Head of caudate nucleus (tissue), 42 donors: ENCODE measurements at places on chromosomes 12 and 14.
A peak's percentile ranks its signal among the peaks of the same experiment; 100 is the strongest.

DNA sequence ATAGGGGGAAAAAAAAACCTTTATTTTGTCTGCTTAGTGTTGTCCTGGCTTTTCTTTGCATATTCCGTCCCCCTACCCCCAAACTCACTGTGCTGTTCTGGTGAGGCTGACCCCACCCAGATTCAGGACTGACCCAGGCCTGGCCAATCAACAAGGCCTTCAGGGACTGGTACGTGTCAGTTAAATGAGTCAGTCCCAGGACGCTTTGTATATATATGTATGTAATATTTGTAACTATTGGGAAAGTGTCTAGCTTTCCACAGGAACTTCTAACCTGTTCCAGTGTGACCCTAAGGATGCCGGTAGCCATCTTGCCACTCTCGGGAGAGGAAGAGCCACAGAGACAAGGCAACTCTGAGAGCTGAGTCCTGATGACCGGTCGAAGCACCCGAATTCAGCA is 107.4 kb downstream of the VCPKMT start:
- no peak for DNase-seq

DNA sequence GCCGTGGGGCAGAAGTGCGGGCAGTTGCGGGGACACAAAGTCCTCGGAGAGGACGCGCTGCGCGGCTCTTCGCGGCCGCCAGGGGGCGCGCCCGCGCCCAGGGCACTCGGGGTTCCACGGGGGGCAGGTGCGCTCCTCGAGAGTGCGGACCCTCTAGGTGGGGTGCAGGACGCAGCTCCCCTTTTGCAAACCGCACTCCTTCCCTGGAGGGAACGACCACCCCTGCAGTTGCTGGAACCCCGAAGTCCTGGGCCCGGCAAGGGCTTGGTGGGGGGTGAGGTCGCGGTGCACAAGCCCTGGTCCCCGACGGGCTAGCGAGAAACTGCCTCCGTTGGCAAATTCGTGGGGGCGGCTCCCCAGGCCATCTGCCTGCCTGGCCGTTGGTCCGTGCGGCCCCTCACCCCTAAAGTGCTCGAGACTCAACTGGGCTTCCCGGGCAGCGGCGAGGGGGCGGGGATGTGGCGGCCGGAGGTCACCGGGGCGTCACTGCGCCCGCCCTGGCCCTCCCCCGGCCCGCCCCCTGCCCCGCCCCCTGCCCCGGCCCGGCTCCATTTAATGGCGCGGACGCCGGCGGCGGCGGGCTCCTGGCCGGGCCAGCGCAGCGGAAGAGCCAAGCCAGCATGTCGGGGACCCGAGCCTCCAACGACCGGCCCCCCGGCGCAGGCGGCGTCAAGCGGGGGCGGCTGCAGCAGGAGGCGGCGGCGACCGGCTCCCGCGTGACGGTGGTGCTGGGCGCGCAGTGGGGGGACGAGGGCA is at the start of gene ADSS1:
Gene ADSS1, plus strand, starts transcription at position 579 of the 756 bp plus-strand sequence. Its CDS starts 42 bp downstream, at position 621.
- peak; percentile 51 for DNase-seq

- no peak for DNase-seq
Observed at GRCh38 chr12:10620078-10620779, 6.8 kb upstream of the MAGOHB start.

DNA sequence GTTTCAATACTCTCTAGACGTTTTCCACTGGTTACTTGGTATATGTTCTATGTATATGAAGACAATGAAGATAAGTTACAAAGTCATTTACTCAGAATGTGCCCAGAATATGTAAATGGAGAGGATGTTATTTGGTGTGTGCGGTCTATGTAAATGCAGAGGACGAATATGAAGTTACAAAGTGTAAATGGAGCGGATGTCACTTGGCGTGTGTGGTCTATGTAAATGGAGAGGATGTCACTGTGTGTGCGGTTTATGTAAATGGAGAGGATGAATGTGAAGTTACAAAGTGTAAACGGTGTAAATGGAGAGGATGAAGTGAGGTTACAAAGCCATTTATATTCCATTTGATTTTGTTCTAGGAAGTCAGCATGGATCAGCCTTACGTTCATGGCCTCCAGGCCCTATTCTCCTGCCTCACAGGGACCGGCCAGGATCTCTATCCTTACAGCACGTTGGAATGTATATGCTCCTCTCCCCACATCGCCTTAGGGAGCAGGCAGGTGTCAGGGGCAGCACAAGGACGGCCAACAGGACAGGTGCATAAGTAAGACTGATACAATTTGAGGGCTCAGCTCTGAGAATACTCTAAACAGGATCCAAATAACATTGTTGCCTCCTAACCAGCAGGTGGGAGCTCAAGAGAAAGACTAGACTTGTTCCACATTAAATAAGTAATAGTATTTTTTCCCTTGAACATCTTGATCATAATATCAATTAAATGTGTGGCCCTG is 42.4 kb downstream of the GLRX5 start:
- DNase-seq: no peak

DNA sequence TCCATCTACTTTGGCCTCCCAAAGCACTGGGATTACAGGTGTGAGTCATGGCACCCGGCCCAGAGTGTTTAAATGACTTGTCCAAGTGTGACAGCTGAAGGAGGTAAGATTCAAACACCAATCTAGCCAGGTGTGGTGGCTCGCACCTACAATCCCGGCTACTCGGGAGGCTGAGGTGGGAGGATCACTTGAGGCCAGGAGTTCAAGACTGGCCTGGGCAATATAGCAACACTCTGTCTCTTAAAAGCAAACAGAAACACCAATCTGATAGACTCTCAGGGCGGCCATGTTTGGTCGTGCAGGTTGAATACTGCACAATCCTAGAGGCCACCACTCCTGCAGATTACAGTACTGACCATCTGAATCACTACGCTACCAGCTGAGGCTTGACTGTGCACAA is 68.7 kb downstream of the RBM19 start:
- no peak for DNase-seq

DNA sequence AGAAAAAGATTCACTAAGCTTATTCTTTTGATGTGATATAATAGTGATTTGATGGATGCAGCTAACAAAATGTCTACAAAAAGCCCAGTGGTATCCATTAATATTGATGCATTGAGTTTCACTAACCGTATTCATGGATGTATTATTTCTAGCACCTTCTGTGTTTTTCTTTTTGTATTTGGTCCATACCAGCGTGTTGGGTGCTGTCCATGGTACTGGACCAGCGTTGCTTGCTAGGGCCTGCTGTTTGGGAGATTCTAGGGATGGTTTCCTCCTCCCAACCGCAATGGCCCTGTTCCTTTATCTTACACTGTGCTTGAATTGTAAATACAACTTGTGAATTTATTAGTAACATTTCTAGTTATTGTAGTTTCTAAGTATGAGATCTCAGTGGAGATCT is 31.7 kb downstream of the ANO4 start:
- DNase-seq: peak; percentile 16

- no peak for DNase-seq
Observed at GRCh38 chr12:116922194-116922897, 11.6 kb downstream of the FBXW8 start.

DNA sequence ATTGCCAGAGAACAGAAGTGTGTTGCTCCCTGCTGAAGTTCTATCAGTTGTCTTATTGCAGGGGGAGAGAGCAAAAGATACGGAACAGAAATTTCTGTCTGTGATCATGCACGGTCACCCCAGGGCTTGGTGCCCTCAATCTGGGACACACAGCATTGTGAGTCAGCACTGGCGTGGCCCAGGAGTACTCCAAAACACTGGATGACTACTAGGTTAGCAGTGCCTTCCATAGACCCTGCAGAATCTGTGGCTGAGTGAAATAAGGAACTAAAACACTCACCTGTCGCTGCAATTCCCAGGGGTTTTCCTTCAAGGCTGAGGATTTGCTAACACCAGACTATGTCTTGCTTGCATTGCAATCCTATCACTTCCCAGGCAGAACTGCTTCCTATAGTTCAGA is 165.5 kb downstream of the ANO6 start:
- DNase-seq: no peak

GRCh38 chr14:34368971-34369647 is 92.9 kb downstream of the SPTSSA start:
- no peak for DNase-seq

GRCh38 chr12:94793191-94793595 is 142.8 kb upstream of the TMCC3 start:
- no peak for DNase-seq

GRCh38 chr14:72104011-72104613 is 171.9 kb downstream of the RGS6 start:
- DNase-seq: no peak

DNA sequence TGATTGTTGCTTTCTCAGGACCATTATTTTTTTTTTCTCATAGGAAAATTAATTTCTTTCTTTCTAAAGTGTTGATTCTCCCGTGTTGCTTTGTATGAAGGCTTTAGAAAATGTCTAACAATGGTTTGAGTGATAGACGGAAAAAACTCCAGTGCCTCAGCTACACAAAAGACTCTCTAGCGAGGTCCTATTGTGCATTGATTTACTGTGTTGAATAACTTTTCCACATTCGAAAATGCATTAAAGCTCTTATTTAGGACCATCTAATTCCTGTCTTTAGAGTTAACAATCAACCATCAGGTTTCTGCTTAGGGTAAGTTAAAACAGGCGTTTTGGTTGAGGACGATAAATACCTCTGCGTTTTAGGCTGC is 99.6 kb downstream of the PTPN11 start:
- no peak for DNase-seq

- DNase-seq: no peak
Observed at GRCh38 chr12:31019976-31020375, 53.7 kb upstream of the DDX11 start.

- no peak for DNase-seq
Observed at GRCh38 chr14:22814941-22815713, at the start of gene SLC7A7. TSS of gene SLC7A7 (minus strand) at chr14:22815435. CDS start at chr14:22813398, 2,037 bp downstream.

DNA sequence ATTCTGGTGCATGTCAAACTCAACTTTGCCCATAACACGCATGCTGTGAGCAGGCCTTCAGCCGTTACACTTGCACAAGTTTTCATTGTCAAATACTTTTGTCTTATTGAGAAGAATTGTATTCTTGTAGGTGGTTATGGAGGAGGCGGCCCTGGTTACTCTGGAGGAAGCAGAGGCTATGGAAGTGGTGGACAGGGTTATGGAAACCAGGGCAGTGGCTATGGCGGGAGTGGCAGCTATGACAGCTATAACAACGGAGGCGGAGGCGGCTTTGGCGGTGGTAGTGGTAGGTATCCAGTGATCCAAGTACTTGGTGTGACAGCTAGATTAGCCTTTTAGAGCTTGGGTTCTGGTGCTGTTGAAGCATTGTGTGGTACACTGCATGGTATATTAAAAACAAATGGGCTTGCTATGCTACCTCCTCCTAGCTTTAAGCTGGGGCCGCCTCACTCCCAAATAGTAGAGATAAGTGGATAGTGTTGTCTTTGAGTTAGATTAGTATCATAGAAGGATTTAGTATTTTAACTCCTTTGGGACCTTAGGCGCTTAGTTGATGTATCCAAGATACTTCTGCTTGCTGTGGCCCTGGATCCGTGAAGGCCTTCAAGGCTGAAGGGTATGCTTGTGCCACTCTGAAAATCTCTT is 2.5 kb downstream of the HNRNPA1 start:
- no peak for DNase-seq

DNA sequence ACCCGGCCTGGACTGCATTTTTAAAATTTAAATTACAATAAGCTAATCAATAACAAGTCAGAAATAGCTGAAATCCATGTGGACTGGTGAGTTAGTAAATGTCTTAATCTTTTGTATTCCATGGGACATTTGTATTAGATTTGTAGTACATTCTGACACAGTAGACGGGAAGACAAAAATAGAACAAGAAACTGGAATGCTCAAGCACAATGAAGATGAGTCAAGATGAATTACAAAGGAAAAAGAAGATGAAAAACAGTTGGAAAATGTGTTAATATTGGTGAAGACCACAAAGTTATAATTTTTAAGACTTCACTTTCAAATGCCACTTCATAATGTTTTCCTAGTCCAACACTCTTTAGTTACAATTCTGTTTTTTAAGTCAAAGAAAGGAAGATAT is 97.8 kb upstream of the FERMT2 start:
- DNase-seq: no peak

- no peak for DNase-seq
Observed at GRCh38 chr12:52217223-52217622, 15.8 kb upstream of the KRT7 start.

- no peak for DNase-seq
Observed at GRCh38 chr12:2638273-2639019, 156.3 kb upstream of the FKBP4 start.

- DNase-seq: no peak
Observed at GRCh38 chr12:46965137-46965536, 114.3 kb upstream of the PCED1B start.

DNA sequence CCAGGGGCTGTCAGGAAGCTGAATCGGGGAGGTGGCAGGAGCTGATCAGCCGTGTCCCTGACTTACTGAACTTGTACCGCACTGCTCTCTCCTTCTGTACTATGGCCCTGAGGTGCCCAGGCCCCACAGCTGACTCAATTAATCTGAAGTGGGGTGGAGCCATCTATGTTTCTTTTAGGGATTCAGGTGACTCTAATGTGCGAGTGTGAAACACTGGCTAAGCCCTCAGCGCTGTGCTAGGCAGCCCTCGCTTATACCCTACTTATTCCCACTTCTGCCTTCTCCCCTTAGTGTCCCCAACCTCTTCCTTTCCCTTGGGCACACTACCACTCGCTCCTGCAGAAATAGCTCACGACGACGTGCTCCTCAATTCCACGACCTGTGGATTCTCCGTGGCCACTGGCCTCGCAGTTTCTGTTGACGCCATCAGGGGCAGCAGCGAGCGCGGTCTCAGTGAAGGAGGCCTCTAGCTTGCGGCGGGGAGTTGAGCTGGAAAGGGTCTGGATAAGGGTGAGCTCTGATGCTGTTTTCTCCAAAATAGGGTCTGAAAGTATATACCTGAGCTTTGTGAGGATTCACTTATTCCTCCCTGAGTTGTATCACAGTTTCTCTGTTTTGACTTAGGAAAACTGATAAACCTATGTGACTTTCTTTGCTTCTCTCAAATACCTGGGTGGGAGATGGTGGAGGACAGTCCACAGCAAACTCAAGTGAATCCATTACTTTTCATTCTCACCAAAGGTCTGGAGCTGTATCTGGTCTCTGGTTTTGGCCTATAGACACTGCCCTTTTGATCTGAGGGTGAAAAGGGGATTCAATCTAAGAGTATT is 167.6 kb downstream of the SLC41A2 start:
- peak; percentile 12 for DNase-seq

GRCh38 chr14:92601757-92602417 is 88.3 kb downstream of the RIN3 start:
- no peak for DNase-seq

DNA sequence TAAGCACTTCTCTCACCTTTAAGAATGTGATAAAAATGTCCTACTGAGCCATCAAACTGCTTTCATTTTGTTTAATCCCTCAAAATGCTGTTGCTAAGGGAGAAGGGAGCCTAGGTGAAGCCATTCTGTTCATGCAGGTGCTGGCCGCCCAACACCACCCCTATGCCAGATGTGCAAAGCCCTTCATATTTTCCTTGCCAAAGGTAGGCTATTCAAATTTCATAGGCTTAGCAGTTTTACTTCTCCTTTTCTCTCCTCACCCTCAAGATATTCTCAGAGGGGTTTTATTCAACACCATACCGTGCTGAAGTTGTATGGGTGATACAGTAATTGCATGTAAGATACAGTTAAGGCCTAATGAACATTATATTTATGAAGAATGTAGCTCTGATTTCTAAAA is 461.7 kb downstream of the GXYLT1 start:
- DNase-seq: no peak

GRCh38 chr12:2451025-2451424 is 343.7 kb upstream of the FKBP4 start:
- DNase-seq: no peak
